ENCODE measurements at places on chromosomes 12 and 14.

DNA sequence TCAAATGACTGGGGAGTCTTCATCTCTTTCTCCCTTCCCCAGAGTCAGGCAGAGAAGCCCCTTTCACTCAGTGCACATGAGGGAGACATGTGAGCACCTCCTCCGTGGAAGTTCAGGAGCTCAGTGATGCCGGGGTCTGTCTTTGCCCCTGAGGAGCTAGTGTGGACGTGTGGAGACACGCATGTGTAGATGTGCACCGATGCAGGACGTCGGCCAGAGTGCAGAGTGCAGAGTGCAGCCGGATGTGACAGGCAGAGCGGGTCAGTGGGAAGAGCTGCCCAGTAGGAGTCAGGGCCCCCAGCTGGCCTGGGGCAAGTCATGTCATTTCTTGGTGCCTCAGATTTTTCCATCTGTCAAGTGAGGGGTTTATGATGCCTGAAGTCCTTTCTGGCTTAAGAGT, 20.7 kb downstream of the TSPAN9 start:
- no peak for DNase-seq

- DNase-seq = peak; percentile 83
Measured at GRCh38 chr12:91382081-91382543, 199.5 kb upstream of the DCN start.

GRCh38 chr14:77128414-77128891, 13.1 kb downstream of the ZDHHC22 start:
- DNase-seq = no peak

- no peak for DNase-seq
Measured at GRCh38 chr12:130438711-130439110, 101.0 kb downstream of the PIWIL1 start.

GRCh38 chr14:68210729-68211299, 391.2 kb downstream of the RAD51B start:
- DNase-seq = no peak

- no peak for DNase-seq
Measured at GRCh38 chr14:31449971-31450610, 7.2 kb downstream of the DTD2 start.

GRCh38 chr14:90301668-90302090, 30.1 kb downstream of the NRDE2 start:
- DNase-seq = no peak

DNA sequence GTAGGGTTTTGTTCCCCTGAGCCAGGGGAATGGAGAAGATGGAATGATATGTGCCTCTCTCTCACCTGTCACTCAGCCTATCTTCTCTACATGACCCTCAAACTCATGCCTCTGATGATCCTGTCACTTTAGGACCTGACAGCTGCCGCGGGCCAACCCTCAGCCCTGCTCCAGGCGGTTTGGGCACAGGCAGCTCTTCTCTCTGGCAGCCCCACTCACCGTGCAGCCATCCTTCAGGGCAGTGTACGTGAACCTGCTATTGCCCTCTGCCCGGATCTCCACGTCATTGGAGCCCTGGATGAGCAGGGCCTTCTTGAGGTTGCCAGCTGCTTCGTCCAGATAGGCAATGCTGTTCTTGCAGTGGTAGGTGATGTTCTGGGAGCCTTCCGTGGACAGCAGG, 10.5 kb downstream of the TMEM106C start:
- DNase-seq = no peak

GRCh38 chr12:121626087-121626852, at the start of gene ORAI1:
TSS of gene ORAI1 (plus strand) at chr12:121626530.
- DNase-seq = peak; percentile 93

DNA sequence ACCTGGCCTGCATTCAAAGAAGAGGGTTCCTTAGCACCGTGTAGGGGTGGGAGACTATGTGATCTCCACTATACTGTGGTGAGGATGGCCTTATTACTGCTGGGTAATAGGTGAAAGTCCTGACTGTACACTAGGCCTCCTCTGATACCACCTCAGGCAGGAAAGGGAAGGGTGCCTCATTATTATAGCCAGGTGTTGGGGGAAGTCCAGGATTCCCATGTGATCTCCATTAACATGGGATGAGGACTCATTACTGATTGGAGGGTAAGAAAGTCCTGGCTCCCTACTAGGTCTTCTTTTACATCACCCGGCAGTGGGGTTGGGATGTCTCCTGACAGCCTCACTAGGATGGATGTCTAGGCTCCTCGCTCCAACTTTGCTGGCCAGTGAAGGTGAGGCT, 252.1 kb downstream of the LRIG3 start:
- no peak for DNase-seq

GRCh38 chr12:64968989-64969819, 144.8 kb downstream of the TBC1D30 start:
- no peak for DNase-seq

- peak; percentile 70 for DNase-seq
Measured at GRCh38 chr12:49777800-49778748, 36.7 kb downstream of the TMBIM6 start.

DNA sequence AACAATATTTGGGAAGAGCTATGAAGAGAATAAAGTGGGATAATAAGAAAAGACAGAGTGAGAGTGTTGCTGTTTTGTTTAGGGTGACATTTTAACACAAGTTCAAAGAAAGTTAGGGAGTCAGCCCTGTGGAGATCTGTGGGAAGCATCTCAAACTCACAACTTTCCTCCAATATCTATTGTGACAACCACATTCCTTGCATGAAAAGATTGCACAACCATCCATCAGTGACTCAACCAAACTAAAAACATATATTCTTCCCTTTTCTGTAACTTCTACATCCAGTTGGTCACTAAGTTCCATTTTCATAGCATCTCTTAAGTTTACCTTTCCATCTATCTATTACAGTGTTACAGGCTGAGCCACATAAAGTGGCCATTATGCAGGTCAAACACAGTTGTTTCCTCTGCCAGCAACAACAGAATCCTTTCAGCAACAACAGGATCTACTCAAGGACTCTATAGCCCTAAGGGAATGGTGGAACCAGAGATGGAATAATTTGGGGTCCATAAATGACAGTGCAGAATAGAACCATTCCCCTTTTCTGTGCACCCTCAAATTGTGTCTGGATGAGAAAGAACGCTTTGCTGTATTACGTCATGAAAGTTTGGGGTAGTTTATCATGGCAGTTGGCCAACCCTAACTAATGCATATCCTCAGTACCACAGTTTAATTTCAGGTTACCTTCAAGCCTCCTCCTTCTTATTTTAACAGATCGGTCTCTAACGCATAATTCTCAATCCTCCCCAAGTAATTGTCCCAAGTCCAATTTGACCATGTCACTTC, 118.8 kb downstream of the ST8SIA1 start:
- DNase-seq = no peak

GRCh38 chr14:71061458-71061857, 154.2 kb downstream of the PCNX1 start:
- no peak for DNase-seq

DNA sequence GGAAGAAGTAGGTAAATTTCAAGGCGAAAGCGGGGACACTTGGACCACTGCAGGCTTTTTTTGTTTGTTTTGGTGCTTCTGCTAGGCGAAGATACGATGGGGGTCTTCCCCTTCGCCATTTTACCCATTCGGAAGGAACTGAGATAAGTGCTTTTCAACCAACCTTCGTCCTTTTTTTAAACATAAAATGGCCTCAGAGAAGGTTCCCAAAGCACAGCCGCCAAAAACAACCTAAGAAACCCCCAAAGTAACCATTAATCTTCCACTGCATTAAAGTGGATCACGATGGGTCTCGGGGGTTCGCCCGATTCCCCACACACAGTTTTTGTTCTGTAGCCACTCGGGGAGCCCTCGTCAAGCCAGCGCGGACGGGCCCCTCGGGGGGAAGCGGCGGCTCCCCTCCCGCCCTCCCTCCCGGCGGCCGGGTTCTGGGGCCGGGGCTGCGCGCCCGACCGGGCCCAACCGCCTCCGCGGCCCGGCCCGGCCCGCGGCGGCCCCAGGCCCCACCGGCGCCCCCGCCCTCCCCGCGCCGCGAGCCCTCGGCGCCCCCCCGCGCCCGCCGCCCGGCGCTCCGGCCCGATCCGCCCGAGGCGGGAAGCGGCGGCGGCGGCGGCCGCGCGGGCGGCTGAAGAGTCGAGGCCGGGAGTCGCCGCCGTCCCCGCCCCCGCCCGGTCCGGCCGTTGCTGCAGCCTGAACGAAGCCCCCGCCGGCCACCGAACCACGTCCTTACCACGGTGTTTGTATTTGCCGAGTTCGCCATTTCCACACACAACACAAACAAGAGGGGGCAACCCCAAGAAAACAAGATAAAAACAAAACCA, 790 bp downstream of the GTF2A1 start:
- DNase-seq = peak; percentile 29

DNA sequence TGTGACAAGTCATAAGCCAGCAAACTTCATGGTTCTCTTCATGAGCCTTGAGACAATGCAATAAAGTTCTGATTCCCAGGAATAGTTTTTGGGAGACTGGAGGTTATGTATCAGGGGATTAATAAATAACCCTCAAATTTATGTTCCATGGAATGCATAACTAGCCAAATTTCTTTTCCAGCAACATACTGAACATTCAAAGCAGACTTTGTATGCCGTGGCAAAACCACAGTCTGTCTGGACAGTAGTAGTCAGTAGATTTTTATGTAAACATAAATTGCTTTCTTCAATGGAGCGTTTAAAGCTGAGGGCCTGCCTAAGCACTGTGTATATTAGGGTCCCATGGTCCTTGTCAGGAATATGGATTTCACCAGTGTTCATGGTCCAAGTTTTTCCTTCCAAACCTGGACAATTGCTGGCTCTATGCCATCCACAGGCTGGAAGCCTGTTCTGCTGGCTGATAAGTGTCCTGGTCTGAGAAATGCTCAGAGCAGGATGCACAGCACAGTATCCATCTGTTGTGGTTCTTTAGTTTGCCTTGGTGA, 144.9 kb downstream of the SRGAP1 start:
- no peak for DNase-seq

- DNase-seq = no peak
Measured at GRCh38 chr14:59425322-59425935, 39.8 kb downstream of the GPR135 start.

- no peak for DNase-seq
Measured at GRCh38 chr12:54932038-54932437, 52.5 kb downstream of the TESPA1 start.

DNA sequence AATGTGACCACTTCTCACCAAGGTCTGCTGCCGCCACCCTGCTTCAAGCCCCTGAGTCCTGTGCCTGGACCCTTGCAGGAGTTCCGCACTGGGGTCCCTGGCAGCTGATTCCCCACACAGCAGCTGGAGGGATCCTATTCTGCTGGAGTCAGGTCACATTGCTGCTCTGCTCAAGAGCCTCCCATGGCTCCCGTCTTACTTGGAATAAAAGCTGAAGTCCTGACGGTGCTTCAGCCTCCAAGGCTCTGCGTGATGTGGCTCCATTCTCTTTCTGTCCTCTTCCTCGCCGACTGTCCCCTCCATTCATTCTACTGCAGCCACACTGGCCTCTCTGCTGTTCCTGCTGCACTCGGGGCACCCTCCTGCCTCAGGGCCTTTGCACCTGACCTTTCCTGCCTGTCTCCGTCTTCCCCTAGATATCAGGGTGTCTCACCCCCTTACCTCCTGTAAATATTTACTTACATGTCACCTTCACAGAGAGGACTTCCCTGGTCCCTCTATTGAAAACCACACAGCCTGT, 7.6 kb upstream of the SDSL start:
- DNase-seq = no peak

- DNase-seq = no peak
Measured at GRCh38 chr12:252636-253035, 10.0 kb downstream of the SLC6A13 start.

DNA sequence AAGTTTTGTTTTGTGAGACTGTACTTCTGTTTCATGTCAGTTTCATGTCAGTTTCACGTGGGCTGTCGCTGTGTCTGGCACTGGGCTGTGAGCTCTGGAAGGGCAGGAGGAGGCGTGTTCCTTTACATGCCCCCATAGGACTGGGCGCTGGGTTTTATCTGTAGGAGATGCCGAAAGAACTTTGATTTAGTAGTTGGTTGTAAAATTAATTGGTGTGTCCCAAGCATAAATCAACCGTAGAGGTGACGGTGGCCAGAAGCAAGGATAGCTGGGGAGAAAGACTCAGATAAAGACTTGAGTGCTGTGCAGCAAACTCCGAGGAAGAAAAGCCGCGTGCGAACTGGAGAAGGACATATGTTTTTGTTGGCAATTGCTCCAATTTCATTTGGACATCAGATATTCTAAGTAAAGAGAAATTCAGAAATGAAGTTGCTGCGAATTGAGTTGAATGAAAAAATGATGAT, 182.5 kb downstream of the VRK1 start:
- no peak for DNase-seq

DNA sequence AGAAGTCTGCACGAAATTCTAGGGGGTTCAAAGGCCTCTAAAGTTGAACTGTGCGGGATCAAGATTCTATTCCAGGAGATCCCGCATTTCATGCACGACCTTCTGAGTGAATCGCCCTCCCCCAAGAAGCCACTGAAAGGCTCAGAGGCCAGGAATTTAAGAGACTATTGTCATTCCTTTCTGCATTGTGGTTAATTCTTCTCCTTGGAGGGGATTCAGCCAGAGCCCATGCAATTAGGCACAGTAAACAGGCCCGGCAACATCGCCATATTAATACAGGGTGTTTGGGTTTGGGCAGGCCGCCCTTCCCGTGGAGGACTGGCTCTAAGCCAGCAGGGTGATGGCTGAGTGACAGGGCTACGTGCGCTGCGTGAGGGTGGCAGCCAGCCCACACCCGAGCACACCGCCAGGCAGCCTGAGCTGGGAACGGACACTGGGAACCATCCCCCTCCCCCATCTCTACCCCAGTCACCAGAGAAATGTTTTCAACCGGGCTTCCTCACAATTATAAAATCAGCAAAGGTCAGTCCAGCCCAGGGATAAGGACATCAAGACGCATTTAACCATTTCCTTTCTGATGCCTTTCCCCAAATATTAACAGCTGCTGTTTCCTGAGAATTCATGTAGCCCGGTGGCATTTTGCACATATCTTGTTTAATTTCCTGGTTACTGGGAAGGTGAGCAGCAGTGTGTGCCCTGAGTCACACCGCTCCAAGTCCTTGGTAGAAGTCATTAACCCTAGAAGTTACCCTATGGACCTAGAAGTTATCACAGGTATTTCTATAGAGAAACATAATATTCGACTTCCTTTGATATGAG, 12.5 kb downstream of the EGLN3 start:
- no peak for DNase-seq

All from effector CD8-positive, alpha-beta T cell (primary cell).